ENCODE measurements at places on chromosomes 7 and 10.

DNA sequence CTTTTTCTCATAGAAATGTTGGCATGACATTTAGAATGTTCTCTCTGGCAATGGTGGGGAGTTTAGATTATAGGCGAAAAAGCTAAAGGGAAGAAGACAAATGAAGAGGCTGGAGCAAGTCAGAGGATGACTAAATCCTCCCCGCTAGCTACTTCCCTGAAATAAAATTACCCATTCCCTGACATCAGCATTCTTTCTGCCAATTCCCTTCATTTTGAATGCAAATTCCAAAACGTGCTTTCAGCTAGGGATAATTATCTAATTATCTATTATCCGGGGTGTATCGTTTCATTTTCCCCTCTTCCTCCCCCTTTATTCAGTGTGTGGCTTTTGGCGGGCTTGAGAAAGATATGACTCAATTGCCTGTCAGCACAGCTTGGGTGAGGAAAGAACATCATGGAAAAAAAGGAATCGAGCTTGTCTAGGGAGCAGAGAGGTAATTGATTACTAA lies 672.3 kb downstream of the TNS3 start:
- no peak for DNase-seq

- no peak for DNase-seq
These were observed 140.6 kb downstream of the NRP1 start for GRCh38 chr10:33193701-33194521.

DNA sequence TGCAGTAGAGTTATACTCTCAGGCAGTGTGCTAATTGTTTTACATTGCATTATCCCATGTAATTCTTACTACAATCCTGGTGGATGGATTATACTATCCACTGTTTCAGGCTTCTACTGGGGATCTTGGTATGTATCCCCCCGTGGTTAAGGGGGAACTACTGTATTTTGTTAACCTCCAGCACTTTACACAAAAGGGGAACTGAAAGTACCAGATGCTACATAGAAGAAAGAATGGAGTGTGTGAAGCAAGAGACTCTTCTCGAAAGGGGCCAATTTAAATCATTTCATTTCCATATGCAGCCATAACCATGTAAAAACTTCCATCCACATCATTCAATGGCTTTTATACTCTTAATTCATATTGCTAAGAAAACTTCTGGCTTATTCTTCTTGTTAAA lies 69.4 kb downstream of the C1GALT1 start:
- no peak for DNase-seq

- DNase-seq = no peak
These were observed 50.9 kb downstream of the ICA1 start for GRCh38 chr7:8210845-8211724.

DNA sequence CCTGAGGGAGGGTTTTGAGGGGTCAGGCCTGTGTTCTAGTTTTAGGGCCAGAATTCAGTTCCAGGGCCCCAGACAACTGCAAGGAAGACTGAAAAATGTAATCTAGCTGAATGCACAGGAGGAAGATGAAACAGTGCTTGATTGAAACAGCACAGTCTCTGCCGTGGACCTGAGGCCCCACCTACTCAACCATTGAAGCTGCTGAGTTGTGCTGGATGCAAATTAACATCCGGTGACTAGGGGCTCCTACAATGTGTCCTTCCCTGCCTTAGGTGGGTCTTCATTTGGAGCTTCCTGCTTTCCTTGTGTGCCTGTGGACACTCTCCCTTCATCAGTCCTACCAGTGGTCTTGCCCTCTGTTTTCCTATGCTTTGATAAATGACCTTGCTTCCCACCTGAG lies 5.7 kb downstream of the GLRX3 start:
- no peak for DNase-seq

DNA sequence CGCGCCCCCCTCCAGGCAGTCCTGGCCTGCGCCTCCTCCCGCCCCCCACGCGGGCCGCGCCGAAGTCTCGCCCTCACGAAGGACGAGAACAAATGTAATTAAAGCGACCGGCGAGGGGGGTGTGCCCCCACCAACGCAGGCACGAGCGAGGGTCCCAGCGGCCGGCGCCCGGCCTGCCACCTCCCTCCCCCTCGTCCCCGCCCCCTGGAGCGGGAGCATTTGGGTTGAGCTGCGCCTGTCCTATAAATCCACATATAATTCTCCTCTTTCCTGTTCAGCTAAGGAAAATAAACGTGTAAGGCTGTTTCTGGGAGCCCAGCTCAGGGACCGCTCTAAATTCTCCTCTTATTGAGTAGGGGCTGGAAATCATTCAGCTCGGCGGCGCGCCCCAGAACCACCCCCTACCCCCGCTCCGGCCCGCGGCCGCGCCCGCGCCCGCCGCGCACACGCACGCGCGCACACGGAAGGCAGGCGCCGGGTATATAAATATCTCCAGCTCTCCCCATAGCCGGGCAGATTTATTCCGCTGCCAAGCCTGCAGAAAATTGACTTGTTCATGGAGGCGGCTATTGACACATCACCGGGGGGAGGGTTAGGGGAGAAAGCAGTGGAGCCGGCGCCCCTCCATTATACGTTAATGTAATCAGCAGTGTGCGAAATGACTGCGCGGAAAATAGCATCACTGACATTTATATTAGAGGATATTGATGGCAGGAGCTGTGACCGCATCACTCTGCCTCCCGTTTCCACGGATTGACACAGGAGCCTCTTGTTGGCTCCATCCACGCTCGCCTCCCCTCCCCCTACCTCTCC lies 61.6 kb upstream of the BTRC start:
- DNase-seq = peak; percentile 27

GRCh38 chr7:40418983-40419382 lies 284.2 kb downstream of the SUGCT start:
- no peak for DNase-seq

All from NCI-H2171 (cell line).